ENCODE measurements at places on chromosomes 4 and X.

DNA sequence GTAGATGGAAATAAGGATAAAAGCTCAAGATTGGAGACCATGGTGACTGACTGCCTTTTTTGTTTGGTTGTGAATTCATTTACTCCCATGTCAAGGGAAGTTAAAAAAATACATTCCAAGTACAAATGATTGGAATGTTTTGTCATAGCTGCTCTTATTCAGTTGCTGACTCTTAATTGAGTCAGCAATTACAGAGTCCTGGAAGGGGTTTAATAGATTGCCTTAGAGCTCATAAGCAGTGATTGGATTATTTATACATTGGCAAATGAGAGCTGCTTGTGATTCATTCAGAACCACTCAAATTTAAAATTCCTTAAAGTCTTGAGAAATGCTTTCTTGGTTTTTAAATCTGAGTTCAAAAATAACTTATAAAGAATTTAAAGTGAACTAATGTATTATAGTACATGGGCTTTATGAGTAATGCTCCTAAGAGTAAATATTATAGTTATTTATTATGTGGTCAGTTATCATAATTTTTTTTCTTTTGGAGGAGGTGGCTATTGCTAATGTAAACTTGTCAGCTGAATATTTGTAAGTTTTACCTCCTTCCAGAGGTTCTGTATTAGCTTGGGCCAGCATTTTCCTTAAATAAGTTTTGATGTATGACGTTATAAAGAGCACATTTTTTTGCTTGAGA, 13.6 kb downstream of the JADE1 start:
- no peak for DNase-seq

- DNase-seq = no peak
Measured at GRCh38 chr4:86386817-86387415, 27.1 kb upstream of the MAPK10 start.

GRCh38 chr4:155805016-155805415, 46.2 kb downstream of the GUCY1B1 start:
- no peak for DNase-seq

DNA sequence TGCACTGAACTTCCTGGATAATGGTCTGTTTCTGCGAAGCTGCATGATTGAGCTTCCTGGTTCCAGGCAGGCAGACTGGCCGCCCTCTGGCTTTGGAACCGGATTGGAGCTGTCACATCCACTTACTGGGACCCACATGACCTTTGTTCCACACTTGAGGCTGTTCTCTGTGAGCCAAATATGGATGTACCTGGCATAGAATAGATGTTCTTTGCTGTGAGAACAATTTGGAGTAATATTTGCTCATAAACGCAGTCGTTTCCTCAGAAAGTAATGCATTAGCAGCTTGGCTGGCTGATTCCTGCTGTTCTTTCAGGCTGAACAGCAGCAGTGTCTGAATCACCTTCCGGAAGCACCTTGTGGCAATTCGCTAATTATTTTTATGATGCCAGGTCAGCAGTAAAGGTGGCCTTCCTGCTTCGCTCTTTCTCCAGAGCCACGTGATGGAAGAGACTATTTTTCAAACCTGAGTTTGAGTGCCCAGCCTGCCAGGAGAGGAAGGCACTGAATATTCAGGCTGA, 78.1 kb upstream of the BOD1L1 start:
- no peak for DNase-seq

DNA sequence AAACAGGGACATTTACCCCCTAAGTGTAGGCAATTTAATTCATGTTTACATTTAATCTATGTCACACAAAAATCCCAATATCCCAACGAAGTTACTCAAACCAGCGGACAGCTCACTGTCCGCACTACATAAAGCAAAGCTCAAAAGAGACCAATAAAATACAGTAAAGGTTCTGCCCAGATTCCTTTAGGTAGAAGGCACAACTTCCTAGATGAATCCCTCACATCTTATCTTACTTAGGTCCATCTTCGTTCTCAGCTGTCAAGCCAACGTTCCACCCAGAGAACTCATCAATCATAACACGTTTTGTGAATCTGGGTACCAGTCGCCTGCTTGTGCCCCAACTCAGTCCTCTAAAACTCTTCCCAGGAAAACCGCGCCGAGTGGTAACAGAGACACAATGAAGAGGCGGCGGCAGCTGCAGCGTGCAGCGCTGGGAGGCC, 1.7 kb downstream of the HNRNPDL start:
- DNase-seq = no peak

GRCh38 chrX:43349363-43349762, 306.7 kb upstream of the MAOA start:
- peak; percentile 16 for DNase-seq

GRCh38 chrX:108456971-108457477, 17.4 kb downstream of the COL4A5 start:
- DNase-seq = no peak

- no peak for DNase-seq
Measured at GRCh38 chrX:123513585-123514278, 219.1 kb downstream of the THOC2 start.

DNA sequence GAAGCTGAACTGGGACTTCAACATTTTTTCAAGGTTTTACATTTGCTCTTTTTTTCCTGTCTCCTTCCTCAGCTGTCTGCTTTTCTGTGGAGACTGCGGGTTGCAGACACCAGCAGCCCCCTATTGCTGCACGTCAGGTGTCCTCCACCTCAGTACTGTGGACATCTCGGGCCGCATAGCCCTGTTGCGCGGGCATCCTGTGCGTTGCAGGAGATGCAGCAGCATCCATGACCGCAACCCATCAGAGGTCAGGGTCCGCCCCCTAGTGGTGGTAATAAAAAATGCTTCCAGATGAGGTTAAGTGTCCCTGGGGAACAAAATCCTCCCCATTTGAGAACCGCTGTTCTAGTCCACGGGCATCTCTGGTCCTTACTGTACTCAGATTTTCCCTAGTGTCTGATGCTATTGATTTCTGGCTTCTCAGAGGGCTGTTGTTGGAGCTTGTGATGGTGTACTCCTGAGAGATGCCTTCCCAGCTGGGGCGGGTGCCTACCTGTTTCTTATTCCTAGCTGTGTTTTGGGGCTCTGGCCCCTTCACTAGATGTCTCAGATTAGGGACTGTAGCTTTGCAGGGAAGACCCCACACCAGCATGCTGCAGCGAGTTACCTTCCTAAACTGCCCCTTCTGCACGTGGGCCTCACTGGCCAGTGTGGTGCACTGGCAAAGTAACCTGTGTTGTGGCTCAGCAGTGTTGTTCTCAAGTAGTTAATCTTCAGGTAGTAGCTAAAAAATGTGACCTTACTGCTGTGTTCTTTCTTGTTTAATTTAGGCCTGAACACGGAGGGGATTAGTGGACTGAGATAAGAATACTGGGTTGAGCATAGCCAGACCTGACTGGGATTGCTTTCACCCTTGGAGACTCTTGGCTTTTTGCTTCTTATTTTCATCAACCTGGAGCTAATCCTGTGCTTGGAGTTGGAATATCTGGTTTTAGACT, 28.2 kb downstream of the NSD2 start:
- peak; percentile 71 for DNase-seq

DNA sequence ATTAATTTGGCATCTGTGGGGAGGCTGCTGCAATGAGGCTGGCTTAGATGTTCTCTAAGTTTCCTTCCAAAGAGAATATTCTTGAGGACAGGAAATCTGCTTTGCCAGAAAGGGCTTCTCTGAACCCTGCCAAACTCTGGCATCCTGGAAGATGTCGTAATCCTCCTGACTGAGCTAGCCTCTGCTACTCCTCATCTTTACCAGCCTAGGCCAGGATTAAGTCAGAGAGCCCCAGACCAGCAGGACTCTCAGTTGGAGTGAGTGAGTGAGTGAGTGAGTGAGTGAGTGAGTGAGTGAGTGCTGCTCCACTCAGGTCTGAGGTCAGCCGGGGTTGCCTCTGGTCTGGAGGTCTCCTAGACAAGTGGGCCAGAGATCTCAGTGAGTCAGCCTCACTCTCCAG, 104.9 kb upstream of the SOD3 start:
- DNase-seq = no peak

DNA sequence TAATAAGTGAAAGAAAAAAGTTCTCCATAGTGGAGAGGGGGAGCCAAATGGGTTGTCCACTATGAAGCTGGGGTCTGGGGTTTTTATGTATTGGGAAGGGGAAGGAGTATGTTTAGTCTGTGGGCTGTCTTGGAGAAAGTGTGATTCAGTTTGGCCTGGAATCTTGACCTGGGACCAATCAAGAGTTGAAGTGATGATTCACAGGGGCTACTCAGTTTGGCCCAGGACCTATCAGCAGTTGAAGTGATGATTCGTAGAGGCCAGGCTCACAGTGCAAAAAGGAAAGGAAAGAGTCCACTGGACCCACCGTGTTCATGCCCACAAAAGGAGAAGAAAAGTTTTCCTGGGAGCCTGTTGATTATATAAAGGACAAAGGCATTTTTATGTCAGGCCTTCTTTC, 47.3 kb upstream of the RAB9B start:
- no peak for DNase-seq

DNA sequence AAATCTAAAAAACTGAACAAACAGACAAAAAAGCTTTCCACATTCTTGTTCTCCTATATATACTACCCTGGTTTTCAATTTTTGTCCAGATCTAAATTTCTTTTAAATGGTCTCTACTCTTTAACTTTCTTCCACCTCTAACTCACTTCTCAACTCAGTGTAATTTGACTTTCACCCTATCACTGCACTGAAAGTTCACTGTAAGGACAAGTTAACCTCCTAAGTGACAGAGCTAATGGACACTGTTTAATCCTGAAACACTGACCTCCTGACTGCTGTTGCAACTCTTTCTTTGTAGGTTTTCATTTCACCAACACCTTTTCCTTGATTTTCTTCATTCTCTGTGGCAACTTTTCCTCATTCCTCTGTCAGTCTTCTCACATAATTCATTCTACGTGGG, 50.0 kb downstream of the ATOH1 start:
- DNase-seq = no peak

DNA sequence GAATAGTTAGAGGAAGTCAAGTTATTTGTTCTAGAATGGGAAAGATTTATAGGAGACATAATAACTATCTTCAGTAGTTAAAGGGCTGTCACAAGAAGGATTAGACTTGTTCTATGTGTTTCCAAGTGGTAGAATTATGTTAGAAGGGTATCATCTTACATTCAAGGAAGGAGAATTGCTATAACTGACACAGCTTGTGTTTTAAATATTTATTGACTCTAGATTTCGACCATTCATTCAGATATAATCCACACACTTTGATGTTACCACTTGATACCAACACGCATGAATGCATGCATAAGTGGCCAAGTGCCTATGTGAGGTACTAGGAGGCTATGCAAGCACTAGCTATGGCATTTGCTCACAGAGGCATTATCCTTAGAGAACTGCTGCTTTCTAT, 122.7 kb downstream of the CCNB3 start:
- no peak for DNase-seq

DNA sequence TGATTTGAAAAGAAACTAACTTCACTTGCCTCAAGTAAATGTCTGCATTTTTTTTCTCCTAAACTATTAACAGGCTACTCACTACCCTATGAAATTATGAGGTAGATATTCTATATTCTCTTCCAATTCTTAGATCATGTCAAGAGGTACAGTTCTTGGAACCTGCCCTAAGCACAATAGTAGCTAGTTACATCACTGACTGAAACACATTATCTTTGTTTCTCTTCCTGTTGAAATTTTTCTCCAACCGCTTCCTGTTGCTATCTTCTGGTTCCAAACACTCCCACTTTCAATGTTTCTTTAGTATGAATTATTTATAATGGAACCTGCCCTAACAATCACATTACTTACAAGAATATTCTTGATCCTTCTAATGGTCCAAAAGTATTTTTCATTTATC, 5.0 kb upstream of the BANK1 start:
- DNase-seq = no peak

- no peak for DNase-seq
Measured at GRCh38 chr4:99690990-99691389, 33.4 kb upstream of the C4orf54 start.

GRCh38 chrX:43845776-43846175, 36.5 kb downstream of the MAOB start:
- DNase-seq = no peak

DNA sequence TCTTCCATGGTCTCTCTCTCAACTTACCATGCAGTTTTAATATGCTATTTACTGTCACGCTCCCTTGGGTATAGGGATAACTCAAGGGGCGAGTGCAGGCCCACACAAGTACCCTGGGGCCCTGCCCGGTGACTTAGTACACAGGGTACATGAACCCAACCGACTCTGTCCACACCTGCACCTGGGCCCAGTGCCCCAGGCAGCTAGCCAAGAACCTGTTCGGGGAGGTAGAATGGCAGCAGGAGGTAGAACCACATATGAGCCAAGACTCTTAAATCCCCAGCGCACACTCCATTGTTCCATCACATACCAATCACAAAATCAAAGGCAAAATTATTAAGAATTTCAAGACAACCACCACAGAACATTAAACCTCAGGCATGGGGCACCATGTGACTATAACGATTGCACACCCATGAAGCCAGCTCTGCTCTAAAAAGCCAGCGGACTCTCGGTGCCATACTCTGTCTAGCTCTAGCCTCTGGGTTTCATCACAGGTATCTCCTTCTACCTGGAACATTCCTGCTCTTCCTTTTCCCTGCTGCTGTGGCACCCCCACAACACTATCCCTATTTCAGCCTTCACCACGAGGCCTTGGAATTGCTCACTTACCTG, 14.6 kb downstream of the PHF8 start:
- no peak for DNase-seq

DNA sequence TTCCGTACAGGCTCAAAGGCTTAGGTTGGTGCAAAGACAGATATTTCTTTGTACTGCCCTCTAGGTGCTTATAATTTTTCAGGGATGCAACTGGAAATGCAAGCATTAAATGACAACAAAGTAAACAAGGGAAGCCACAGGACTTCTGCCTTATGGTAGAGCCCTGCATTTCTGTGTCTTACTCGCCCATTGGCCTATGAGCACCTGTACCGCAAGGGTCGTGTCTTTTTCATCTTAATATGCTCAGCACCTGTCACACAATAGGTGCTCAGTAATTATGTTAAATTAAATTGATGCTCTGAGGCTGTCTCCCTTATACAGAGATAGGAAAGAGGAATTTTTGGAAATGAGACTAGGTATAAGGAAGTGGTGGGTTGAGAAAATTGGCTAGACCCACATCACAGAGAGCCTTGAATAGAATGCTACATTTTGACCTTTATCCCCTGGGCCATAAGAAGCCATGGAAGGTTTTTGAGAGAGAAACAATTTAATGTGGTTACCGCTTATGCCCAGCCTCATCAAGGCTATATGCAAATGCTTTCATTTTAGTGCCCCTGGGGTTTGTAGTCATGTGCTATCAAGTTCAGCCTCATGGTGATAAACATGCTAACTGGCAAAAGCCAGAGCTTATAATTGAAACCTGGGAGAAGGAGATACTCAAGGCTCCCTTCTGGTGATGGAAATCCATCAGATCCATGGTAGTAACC, 16.3 kb downstream of the VSIG4 start:
- DNase-seq = no peak

GRCh38 chrX:151516538-151517187, 46.8 kb upstream of the PASD1 start:
- no peak for DNase-seq

GRCh38 chr4:125837493-125838201, 522.9 kb downstream of the FAT4 start:
- DNase-seq = no peak

GRCh38 chrX:31007321-31007720, 64.5 kb downstream of the FTHL17 start:
- DNase-seq = no peak
